ENCODE measurements at places on chromosomes 3 and 15. TPM values are rescaled to one million over a fixed set of nuclear protein-coding genes. Genes with fewer than 3 reads are reported as not detected.

The SOX14 gene
- not detected for polyA plus RNA-seq

GRCh38 chr15:56759450-56759845, 26.1 kb upstream of the ZNF280D start:
- DNase-seq = no peak

The RAB43 gene
- polyA plus RNA-seq = 2.7 TPM

- no peak for DNase-seq
Observed at GRCh38 chr3:7875925-7876324, 625.7 kb upstream of the LMCD1 start.

DNA sequence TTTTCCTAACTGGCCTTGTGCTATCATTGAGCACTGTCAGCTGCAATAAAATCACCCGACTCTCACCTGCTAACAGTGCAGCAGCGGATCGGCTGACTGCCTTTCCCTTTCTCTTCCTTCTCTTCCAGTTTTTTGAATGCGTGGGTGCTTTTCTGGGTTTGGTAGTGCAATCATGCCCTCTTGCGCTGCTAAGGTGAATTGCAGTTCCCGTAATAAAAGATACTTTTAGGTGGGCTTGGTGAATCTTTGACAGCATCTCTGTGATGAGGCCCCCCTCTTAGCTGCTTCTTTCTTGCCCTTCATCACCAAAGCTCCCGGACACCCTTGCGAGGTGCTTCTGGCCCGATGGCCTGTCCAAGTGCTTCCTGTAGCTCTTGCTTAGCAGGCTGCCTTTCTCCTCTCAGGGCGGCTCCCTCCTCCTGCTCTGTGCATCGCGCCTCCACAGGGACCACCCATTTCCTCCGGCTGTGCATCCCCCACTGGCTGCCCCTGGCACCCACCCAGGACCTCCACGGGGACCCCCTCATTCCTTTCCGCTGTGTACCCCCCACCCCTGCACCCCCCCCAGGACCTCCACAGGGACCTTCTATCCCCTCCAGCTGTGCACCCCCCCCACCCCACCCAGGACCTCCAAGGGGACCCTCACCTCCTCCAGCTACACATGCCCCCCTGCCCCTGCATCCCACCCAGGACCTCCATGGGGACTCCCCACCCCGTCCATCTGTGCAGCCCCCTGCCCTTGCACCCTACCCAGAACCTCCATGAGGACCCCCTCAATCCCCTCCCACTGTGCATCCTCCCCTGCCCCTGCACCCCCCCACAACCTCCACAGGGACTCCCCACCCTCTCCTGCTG, 50.8 kb upstream of the RPL32 start:
- no peak for DNase-seq

Data from forelimb muscle (tissue), 1 donor.